Skin of body (tissue), 3 donors: ENCODE measurements at places on chromosomes 16 and 17.

DNA sequence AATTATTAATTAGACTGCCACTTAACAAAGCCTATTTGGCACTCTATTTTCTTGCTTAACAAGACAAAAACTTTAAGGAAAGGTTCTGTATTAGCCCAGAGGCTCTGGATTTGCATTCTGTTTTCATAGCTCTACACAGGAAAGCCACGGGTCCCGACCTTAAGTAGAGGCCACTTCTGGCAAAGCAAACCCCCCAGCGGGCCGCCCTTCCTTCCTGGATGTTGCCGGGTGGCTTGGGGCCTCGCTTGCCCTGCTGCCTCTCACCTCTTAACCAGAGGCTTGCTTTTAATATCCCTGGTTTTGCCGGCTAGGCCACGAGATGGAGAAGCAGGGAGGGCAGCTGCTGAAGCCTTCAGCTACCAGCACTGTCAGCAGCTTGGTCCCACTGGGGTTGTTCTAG is 4.4 kb downstream of the RTN4RL1 start:
- DNase-seq, result no peak

GRCh38 chr16:30185683-30186421 is 2.5 kb downstream of the CORO1A start:
- no peak for DNase-seq

- DNase-seq, result no peak
Measured at GRCh38 chr17:57499648-57500049, 243.3 kb downstream of the MSI2 start.

GRCh38 chr16:53773150-53773846 is 69.3 kb downstream of the FTO start:
- DNase-seq, result peak; percentile 67

GRCh38 chr16:82034981-82035612 is at the start of gene HSD17B2:
Gene HSD17B2 (plus strand): TSS chr16:82035253. CDS start chr16:82035425, 172 bp downstream.
- no peak for DNase-seq

GRCh38 chr16:13864689-13865088 is 55.3 kb upstream of the ERCC4 start:
- DNase-seq, result no peak

DNA sequence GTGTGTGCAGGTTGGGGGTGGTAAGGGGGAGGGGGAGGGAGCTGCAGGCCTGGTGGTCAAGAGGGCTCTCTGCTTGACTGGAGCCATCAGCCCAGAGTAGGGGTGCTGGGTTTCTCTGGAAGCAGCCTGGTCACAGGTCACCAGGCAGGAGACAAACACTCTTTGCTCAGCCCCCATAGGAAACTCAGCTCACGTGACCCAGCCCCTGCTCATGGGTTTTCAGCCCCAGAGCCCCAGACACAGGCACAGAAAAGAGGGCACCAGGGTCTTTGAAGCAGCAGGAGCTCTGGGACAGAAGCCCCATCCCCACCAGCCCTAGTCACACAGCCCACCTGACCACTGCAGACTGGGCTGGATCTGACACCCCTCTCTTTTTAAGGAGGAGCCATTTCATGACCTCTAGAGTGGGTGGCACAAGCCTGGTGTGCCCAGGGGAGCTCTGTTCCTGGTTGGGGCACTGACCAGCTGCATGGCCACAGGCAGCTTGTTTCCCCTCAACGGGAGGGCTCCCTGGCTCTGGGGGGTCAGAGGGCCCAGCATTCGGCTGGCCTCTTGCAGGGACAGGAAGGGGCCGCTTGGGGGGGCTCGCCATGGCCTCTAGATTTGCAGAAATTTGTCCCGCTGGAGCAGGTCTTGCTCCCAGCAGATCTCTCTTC is 13.8 kb upstream of the CD79B start:
- no peak for DNase-seq

GRCh38 chr16:27639561-27640276 is 89.8 kb downstream of the KATNIP start:
- no peak for DNase-seq

DNA sequence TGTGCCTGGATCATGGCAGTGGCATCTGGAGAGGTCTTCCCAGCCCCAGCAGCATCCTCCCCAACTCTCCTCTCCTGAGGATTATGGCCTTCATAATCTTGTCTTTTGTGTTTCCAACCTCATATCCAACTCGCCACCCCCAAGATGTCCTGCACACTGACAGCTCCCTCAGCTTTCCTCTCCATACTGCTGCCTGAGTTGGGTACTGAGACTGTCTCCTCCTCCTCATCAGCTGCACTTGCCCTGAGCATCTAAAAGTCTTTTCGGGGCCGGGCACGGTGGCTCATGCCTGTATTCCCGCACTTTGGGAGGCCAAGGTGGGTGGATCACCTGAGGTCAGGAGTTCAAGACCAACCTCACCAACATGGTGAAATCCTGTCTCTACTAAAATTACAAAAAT is 2.0 kb downstream of the CD300LB start:
- DNase-seq, result no peak

DNA sequence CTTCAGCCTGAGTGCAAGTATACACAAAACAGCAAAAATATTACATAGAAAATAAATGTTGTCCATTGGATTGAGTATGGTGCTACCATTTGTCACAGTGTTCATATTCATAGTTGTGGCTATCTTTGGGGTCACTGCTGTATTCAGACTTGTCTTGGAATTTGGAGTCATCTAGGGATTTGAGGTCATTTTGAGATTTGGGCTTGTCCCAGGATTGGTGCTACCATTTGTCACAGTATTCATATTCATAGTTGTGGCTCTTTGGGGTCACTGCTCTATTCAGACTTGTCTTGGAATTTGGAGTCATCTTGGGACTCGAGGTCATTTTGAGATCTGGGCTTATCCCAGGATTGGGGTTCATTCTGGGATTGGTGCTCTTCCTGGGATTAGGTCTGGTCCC is 24.8 kb downstream of the OMG start:
- DNase-seq, result no peak

GRCh38 chr16:28040039-28040438 is 23.5 kb downstream of the GSG1L start:
- no peak for DNase-seq

- peak; percentile 66 for DNase-seq
Measured at GRCh38 chr16:87956365-87957231, 5.4 kb downstream of the BANP start.

- no peak for DNase-seq
Measured at GRCh38 chr16:13944816-13945215, 24.9 kb downstream of the ERCC4 start.

- DNase-seq, result no peak
Measured at GRCh38 chr17:32266389-32267301, 1.0 kb downstream of the RHBDL3 start.

DNA sequence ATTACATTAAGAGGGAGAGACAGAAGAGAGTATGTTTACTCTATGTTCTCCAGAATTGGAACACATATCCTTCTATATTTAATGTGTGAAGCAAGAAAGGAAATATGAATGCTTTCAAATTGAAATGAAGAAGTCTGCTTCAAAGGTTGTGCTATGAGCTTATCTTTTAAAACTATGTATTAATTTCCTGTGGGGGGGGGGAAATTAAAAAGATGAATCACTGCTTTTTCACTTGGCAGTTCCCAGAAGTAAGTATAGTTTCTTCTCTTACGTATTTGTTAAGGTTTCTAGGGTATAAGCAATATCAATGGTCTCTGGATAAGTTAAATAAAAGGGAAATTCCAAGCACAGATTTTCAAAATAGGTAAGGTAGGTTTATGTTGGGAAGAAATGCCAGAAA is 7.0 kb downstream of the TERF2 start:
- no peak for DNase-seq

DNA sequence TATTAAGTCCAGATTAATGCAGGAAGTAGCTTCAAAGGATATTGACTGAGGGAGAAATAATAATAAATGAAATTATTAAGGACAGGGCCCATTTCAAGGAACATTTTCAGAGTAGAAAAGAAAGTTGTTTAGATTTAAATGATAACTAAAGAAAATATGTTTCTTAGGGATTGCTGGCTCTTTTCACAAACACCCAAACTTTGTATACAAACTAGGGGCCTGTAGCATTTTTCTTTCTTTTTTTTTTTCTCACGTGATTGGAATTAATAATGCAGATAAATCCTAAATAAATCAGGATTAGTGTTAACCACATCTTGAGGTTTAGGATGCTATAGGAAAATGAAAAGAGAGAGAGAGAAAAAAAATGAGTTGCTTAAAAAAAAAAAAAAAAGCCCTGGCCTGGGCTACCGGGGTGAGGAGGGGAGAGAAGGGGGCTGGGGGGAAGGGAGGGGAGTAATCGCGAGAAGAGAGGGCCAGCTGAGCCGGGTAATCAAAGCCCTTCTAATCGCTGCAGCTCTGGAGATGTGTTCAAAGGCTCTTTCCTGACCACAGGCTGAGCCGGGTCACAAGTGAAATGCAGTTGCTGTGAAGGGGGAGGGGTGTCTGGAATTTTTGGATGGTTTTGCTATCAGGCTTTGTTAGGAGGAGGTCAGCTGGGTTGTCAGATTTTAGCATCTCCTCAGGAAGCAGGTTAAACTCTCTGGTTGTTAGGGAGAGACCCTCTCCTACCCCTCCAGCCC is 104.6 kb upstream of the ZFHX3 start:
- no peak for DNase-seq

DNA sequence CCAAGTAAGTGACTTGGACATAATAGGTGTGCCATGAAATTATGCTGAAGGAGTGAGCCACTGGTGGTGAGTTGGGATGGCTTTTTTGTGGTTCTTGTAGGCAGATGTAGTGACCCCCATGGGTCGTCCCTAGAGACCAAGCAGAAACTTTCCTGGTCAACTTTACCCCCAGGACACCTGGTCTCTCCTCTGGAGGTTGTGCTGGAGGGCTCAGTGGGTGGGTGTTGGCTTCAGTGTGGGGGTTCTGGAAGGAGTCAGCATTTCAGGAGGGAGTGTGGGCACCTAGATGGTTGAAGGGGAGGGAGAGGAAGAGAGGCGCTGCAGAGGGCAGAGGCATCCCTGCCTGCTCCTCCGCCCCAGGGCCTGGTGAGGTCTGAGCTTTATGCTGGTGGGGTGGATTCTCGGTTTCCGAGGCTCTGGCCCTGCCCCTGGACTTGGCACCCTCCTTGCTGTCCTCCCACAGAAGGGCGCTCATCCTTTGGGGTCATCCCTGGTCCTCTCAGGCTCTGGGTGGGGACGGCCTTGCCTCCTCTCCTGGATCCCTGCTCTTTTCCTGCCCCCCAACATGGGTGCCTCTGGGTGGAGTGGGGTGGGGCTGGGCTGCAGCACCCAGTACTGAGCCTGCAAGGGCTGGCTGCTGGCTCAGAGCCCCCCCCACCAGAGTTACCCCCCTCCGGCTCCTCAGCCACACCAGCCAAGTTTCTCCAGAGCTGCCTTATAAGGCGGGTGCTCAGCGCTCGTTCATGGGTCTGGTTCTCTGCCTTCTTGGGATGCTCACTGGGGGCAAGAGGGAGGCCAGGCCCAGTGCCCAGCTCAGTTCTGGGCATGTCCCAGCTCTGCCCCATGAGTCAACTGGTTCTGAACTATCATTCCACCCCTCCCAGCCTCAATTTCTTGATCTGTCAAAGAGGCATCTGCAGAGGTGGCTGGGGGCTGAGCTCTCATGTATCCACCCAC is 266.8 kb downstream of the SEC14L1 start:
- no peak for DNase-seq

GRCh38 chr16:85778873-85779272 is 20.5 kb downstream of the EMC8 start:
- DNase-seq, result no peak

DNA sequence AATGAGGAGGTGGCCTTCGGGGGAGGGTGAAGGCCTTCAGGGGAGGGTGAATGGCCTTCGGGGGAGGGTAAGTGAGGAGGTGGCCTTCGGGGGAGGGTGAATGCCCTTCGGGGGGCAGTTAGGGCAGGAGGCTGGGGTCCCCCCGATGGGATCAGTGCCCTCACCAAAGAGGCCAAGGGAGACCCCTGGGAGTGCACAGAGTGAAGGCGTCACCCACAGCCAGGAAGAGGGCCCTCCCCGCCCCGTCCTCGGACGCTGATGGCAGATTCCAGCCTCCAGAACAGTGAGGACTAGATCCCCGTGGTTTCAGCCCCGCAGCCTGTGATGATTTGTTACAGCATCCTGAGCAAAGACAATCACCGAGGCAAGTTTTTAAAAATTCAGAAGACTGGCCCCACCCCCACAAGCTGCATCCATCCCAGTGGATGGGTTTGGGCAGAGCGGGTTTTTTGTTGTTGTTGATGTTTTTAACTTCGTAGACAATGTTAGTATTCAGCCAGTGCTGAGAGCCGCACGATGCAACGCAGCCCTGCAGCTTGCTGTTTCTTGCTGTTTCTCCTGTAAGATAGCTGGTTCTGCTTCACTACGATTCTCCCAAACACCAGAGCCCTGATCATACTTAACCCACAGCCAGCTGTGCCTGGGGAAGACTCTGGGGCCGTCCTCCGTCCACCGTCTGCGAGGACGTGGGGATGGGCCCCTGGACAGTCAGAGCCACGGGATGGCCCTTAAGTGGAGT is 40.7 kb upstream of the CBFA2T3 start:
- no peak for DNase-seq

DNA sequence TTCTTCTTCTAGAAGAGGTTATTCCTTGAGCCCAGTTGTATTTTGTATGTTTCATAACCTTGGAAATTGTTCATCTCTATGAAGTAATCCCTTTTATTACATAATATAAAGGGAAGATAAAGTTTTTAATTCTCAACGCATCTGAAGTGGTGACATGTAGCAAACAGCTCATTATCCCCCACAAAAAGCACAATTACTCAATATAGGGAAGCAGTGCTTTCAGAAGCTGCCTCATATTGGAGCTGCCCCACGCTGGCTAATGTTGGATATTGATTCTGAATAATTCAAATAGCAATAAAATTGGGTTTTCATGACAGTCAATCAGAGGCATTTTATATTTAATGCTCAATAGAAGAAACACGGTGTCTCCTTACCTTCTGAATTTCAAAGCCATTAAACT is 604.3 kb upstream of the RBFOX1 start:
- no peak for DNase-seq

- DNase-seq, result no peak
Measured at GRCh38 chr17:66509926-66510325, 207.5 kb downstream of the PRKCA start.

GRCh38 chr17:14760212-14760611 is 459.3 kb downstream of the HS3ST3B1 start:
- DNase-seq, result no peak
